ENCODE measurements at places on chromosomes 5 and 9.

- peak; percentile 91 for DNase-seq
Measured at GRCh38 chr5:55712023-55712859, at the start of gene SLC38A9. TSS of gene SLC38A9 (minus strand) at chr5:55712324. CDS start at chr5:55697958, 14,366 bp downstream.

- no peak for DNase-seq
Measured at GRCh38 chr9:136137321-136138265, 18.9 kb upstream of the TMEM250 start.

- DNase-seq, result no peak
Measured at GRCh38 chr9:133561976-133562554, 27.6 kb downstream of the ADAMTSL2 start.

GRCh38 chr9:18490641-18491370, 16.9 kb downstream of the ADAMTSL1 start:
- DNase-seq, result no peak

- DNase-seq, result no peak
Measured at GRCh38 chr9:7058473-7058872, 300.7 kb downstream of the KDM4C start.

DNA sequence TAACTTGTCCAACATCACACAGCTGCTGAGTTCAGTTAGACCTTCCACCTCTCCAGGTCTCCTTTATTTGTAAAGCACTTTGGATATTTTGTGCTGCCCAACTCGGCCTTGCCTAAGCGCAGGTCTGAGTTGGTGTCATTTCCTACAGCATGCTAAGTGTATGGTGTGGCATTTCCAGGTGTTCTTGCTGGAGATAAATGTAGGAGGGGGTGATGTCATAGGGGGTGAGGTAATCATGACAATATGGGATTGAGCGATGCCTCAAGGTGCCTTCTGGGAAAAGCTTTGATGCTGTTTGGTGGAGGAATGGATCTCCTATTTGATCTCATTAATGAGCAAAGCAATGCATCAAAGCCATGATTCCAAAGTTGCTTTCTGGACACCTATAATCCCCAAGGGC, 32.3 kb upstream of the NEURL1B start:
- DNase-seq, result no peak

DNA sequence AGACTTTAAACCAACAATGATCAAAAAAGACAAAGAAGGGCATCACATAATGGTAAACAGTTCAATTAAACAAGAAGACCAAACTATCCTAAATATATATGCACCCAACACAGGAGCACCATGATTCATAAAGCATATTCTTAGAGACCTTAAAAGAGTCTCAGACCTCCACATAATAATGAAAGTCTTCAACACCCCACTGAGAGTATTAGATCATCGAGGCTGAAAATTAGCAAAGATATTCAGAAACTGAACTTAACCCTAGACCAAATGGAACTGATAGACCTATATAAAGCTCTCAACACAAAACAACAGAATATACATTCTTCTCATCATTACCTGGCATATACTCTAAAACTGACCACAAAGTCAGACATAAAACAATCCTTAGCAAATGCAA, 11.7 kb upstream of the SPINK14 start:
- DNase-seq, result no peak

DNA sequence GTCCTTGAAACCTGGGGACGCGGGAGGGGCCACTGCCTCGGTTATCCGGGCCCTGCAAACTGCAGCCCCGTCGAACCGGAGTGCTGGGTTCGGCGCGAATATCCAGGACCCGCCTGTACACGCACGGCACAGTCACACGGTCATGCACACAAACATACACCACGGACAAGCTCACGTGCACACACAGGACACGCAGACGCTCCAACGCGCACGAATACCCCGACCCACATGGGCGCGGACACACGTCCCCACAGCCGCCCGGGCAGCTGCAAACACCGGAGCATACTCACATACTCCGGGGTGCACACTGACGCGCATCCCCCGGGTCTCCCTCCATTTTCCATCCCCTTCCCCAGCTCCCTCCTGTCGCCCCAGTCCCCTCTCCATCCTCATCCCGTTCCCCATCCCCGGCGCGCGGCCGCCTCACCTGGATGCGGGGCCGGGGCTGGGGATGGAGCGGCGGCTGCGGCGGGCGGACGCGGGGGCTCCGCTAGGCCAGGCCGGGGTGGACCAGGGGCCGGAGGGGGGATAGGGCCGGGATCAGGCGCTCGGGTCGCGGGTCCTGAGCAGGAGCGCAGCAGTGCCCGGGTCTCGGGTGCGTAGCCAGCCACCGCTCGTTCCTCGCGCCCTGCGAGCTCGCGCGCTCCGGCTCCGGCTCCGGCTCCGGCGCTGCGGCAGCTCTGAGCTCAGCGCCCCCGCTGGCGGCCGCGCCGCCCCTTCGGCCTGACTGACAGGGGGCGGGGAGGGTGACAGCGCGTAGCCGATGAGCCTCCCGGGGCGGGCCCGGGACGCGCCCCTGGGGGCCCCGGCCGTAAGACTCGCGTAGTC, at the start of the genes EIF4E1B and SNCB:
EIF4E1B (plus strand) TSS at position 823 of the 828 bp plus-strand sequence. CDS start 12,113 bp downstream, outside the sequence.
SNCB (minus strand) TSS at position 682 of the 828 bp plus-strand sequence. CDS start 880 bp downstream, outside the sequence.
- peak; percentile 33 for DNase-seq

DNA sequence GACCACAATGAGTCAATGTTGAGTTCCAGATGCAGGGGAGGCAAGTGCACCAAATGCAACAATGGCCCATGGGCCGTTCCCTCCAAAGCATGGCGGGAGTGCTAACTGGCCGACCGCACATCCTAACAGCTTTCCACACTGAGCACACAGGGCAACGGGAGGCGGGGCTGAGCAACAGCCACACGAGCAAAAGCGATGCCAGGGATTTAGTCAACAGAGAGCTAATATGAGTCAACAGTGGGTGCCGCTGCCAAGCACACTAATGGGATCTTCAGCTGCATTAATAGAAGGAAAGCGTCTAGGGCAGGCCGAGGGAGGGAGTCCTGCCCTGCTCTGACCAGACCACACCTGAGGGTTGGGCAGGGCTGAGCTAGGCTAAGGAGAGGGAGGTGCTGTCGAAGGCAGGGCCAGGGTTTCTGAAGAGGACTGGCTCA, 4.6 kb downstream of the EPB41L4B start:
- no peak for DNase-seq

DNA sequence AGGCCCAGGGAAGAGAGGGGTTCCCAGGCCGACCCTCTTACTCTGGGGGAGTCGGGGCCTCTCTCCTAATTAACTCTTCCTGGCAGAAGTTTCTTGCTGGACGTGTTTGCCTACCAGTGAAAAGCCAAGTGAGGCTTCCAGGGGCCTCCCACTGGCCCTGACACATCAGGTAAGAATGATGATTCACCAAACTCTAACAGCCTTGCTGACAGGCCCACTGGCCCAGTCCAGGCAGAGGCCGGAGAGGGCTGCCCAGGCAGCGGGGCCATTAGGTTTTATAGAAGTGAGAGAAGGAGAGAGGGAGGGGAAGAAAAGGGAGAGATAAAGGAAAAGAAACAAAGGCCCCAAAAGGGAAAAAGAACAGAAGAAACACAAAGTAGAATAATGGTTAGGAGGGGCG, 50.8 kb upstream of the FOXE1 start:
- no peak for DNase-seq

GRCh38 chr5:151072630-151073025, 8.2 kb downstream of the TNIP1 start:
- no peak for DNase-seq

- no peak for DNase-seq
Measured at GRCh38 chr5:76583163-76584047, 39.8 kb downstream of the F2RL2 start.

All from activated CD4-positive, CD25-positive, alpha-beta regulatory T cell treated with anti-CD3 and anti-CD28 coated beads, Interleukin-2, amount 50 U/mL, for 72 hours (primary cell).